Activated CD4-positive, alpha-beta memory T cell treated with anti-CD3 and anti-CD28 coated beads for 36 hours (primary cell): ENCODE measurements at places on chromosomes 6 and 20.
A peak's percentile ranks its signal among the peaks of the same experiment; 100 is the strongest.

GRCh38 chr20:6566821-6567220, 200.7 kb upstream of the BMP2 start:
- no peak for DNase-seq

GRCh38 chr6:14804001-14804784, 441.7 kb upstream of the JARID2 start:
- DNase-seq: no peak

- DNase-seq: no peak
Observed at GRCh38 chr6:91730710-91731109, 1143.8 kb upstream of the MAP3K7 start.

- DNase-seq: no peak
Observed at GRCh38 chr6:98525860-98526259, 308.5 kb upstream of the POU3F2 start.

GRCh38 chr6:77019081-77019480, 444.2 kb downstream of the HTR1B start:
- DNase-seq: no peak

DNA sequence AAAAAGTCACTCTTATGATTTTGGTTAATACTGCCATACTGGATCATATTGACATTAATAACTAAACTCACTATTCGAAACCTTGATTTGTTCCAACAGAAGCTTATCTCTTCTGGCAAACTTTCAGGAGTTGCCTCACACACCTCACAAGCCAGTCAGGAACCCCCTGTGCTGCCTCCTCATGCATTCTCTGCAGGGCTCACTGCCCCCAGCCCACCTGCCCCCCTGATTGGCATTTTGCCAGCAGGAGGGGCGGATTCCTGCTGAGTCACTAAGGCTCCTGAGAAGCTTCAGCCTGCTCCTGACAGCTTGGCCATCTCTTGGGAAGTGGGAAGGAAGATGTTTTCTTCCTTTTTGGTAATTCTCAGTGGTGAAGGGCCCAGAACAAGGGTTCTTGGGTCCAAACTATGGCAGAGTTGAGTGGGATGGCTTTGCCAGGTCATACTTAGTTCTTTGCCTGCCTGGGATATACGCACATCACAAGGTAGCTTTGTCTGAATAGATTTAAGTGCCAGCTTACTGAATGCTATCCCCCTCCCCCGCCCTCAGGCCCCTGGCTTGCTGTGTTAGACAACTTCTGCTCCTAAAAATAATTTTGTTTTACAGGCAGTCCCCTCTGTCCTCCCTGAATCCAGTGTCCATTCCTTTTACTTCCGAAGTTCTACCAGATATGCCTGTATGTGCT, 31.4 kb downstream of the SLC35F1 start:
- no peak for DNase-seq

GRCh38 chr6:92125681-92126080, 1293.7 kb downstream of the EPHA7 start:
- no peak for DNase-seq

DNA sequence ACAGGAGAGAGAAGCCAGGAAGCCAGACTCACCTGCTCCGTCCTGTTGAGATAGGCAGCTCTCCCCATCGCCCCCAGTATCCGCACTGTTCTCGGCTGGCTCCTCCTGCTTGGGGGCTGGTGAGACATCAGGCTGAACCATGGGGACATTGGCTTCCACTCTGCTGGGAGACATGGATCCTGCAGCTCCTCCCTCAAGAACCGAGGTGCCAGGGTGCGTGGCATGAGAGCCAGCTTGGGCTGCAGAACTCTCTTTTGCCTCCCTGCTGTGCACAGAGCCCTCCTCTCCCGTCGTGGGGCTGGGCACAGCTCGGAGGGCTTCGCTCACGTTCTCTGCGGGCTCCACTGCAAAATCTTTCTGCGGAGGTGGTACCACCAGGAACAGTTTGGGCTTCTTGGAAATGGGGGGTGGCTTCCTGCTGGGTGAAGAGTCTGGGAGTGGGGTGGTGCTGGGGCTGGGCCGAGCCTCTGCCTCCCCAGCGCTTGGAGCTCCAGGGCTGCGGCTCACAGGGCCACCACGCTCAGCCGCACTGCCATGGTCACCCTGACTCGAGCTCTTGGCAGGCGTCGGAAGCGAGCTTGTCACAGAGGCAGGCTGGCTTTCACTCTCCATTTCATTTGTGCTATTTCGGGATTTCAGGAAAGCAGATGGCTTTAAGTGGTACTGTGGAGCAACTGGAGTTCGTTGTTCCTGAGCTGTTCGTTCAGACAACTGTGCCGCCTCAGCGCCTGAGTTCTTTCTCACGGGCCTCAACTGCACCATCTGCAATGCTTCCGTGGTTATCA, 26.5 kb downstream of the HEBP2 start:
- DNase-seq: no peak

GRCh38 chr20:10316582-10316981, 98.0 kb downstream of the SNAP25 start:
- DNase-seq: peak; percentile 32

DNA sequence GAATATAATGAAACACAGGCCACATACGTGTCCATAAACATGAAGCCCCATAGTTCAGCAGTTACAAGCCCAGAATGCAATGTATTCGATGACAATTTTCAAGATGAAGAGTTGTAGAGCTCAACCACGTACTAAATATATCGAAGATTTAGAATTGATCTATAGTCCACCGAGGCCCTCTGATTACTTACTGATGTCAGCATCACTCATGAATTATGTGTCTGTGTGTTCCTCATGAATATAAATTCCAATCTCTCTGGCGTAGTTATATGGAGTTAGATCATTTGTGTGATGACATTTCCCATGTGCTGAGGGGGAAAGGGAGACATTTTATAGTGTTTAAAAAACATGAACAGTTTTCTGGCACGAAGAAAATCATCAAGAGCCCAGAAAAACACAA, 97.5 kb downstream of the PFDN4 start:
- no peak for DNase-seq

DNA sequence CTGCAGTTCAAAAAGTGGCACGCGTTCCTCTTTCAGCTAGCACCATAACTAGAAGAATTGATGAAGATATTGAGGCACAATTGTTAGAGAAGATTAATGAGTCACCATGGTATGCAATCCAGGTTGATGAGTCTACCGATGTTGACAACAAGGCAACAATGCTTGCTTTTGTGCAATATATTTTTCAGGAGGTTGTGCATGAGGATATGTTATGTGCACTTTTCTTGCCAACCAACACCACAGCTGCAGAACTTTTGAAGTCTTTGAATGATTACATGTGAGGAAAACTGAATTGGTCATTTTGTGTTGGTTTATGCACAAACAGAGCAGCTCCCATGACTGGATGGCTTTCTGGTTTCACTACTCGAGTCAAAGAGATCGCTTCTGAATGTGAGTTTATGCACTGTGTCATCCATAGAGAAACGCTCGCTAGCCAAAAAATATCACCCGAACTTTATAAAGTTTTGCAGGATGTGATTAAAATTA, 129.3 kb upstream of the SLC24A3 start:
- DNase-seq: no peak

DNA sequence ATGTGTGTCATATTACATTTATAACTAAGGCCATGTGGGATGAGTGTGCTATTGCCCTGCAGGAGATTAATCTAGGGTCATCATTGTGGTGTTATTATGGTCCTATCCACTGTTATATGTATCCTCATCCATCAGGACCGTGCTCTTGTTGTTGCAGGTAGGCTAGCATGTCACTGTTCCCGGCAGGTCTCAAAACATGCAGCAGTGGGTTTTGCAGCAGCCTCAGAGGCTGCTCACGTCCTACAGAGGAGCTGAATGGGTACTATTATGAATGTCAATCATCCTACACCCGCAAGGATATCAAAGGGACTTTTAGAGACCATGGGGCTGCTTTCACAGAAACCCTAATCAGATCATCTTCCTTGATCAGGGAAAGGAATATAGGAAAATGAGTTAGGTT, 318.2 kb downstream of the SAMD5 start:
- no peak for DNase-seq

- DNase-seq: no peak
Observed at GRCh38 chr6:16978686-16979085, 123.2 kb upstream of the STMND1 start.

- DNase-seq: no peak
Observed at GRCh38 chr6:34526241-34526972, 29.7 kb downstream of the SPDEF start.

DNA sequence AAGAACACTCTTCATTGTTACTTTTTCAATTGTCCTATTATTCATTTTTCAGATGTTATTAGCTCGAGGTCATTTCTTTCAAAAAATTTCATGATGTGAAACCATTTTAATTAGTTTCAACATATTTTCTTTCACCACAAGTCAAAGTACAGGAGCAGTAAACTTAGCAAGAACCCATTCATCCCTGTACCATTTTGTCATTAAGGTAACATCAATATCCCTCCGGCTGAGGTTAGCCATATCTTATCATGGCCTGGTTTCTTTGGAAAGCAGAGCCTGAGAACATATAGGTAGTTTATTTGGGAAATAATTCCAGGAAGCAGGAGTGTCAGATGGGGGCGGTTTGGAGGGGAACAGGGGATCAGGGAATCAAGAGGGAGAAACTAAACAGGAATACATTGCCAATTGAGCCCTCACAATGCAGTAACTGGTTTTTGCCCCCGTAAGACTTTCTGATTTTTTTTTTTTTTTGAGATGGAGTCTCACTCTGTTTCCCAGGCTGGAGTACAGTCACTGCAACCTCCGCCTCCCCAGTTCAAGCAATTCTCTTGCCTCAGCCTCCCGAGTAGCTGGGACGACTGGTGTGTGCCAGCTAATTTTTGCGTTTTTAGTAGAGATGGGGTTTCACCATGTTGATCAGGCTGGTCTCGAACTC, 83.7 kb downstream of the MKKS start:
- DNase-seq: no peak

DNA sequence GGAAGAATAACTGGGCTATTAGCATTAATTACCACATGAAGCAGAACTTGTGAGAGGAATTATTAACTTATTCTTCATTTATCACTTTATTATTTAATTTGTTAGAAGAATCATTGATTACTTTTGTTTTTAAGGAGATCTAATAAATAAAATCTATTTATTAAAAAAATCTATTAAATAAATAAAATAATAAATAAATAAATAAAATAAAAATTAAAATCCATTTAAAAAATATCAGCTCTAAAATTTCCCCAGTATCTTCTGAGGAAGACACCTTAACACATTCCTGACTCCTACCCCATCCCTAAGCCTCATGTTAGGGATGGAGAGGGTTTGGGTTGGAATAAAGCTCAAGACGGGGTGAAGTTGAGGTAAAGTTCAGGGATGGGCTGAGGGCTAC, 231.4 kb downstream of the CLIC5 start:
- no peak for DNase-seq

DNA sequence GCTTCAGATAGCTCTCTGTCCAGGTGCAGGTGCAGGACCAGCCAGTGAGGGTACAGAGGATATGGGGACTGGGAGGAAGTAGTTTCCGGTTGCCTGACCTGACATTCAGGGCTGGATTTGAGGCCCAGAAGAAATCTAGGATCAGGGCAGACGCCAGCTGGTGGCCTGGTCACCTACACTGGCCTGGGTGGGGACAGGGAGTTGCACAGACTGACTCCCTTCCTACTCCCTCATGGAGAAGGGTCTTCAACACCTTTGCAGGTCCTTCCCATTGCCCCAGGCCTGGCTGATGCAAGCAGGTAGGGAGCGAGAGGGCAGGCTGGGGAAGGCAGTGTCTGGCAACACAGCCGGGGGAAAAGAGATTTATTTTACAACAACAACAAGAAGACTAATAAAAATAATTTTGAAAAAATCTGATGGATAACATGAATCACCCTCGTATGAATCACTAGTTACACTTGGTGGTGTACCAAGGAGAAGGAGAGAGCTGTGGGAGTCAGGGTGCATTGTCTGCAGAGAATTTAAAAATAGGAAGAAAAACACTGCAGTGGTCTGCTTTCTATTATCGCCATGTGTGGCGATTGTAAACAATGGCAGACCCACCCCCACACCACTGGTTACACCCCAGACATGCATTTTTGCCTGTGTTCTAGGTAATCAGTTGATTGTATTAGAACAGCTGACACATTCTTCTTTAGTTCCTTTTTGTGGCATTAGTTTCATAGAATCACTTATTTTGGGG, 62.3 kb upstream of the SNX9 start:
- DNase-seq: peak; percentile 48

DNA sequence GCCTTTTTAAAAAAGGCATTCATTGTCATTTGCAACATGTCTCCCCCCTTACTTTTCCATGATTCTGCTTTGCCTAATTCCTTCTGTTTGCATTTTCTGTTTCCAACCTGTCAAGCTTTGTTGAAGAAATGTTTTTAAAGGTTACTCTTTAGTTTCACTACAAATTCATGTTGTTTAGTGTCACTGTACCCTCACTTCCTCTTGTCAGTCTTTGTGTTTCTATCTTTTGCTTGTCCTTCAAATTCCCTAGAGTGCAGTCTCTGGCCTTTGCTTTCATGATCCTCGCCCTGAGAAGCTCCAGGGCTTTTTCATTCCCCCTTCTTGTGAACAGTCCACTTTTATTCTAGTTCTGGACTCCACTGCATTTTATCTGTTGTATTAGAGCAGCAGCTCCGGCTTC, 90.6 kb downstream of the MAP3K4 start:
- no peak for DNase-seq

DNA sequence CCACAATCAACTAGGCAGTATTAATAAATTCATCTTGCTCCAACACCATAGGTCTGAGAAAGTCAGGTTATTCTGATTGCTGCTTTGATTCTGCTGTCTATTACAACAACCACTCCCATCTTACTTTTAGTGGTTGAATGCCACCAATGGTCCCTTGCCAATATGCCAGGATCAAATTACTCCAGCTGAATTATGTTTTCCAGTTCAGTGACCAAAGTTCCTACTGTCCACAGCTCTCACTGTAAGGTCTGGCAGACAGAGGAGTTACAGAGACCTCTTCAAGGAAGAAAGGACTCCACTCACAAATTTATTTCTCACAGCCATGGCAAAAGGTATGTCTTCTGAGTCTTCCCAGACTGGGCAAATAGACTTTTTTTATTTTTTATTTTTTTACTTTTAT, 557.0 kb downstream of the HAO1 start:
- no peak for DNase-seq

DNA sequence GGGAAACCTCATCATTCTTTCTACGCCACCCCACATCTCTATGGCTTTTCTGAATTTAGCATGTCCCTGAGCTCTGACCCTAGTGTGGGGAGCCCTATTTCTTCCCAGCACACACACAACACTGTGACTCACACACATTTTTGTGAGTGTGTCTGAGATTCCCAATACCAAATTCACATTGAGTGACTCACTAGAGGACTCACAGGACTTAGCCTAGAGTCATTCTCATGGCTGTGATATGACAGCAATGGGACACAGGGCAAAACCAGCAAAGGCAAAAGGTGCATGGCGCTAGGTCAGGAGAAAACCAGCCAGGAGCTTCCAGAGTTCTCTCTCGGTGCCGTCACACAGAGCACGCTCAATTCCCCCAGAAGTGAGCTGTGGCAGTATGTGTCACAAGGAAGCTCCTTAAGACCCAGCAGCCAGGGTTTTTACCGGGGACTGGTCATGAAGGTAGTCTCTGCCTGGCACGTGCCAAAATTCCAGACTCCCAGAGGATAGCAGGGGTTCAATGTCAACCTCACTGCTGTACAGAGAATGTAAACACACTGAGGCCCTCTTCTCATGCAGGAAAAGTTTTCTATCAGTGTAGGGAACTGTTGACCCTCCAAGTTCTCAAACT, 6.2 kb downstream of the CSTL1 start:
- DNase-seq: no peak
